ENCODE measurements at places on chromosomes 2 and 18.

DNA sequence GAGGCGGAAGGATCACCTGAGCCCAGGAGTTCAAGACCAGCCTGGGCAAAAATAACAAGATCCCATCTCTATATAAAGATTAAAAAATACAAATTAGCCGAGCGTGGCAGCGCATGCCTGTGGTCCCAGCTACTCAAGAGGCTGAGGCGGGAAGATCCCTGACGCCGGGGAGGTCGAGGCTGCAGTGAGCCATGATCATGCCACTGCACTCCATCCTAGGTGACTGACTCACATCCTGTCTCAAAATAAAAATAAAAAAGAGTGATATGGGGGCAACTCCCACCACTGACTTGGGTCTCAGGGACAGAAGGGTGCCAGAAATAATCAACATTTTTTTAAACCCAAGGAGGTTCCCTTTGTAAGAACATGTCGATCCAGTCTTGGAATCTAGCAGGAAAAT is 37.6 kb downstream of the ZNF516 start:
- DNase-seq, result no peak

DNA sequence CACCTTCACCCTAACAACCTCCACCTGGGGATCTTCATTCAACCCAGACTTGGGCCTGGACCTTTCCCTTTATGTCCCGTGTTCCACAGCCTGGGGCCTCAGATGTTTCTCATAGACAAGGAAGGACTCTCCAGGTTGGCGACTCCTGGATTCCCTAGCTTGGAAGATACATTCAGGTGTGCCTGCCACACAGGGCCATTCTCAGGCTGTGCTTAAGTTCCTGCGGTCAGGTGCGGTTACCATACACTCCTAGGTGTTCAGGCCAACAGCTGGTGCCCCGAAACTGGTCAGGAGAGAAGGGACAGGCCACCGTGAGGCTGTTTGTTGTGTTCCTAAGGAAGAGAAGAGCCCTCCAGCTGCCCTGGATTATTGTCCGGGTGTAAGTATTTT is 15.6 kb downstream of the SLC4A3 start:
- no peak for DNase-seq

DNA sequence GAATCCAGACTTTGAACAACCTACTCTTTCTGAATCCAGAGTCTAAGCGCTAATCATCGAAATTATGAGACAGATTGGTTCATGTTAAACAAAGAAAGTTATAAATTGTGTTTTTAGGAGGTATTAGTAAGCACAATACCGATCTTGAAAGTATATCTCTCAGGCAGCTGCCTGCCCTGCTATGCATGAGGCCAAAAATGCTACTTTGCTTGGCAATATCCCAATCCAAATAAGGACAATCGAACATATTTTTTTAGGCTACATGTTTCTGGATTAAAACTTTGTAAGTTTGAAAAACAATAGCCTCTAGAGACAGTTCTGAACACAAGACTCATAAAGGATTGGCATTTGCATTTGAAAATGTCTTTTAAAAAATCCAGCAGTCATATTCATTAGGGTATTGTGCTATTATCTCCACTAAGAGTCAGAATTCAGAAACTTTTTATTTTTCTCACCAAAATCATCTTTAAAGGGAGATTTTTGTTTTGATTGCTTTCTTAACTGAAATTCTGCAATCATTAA is 167.1 kb downstream of the PDE1A start:
- no peak for DNase-seq

DNA sequence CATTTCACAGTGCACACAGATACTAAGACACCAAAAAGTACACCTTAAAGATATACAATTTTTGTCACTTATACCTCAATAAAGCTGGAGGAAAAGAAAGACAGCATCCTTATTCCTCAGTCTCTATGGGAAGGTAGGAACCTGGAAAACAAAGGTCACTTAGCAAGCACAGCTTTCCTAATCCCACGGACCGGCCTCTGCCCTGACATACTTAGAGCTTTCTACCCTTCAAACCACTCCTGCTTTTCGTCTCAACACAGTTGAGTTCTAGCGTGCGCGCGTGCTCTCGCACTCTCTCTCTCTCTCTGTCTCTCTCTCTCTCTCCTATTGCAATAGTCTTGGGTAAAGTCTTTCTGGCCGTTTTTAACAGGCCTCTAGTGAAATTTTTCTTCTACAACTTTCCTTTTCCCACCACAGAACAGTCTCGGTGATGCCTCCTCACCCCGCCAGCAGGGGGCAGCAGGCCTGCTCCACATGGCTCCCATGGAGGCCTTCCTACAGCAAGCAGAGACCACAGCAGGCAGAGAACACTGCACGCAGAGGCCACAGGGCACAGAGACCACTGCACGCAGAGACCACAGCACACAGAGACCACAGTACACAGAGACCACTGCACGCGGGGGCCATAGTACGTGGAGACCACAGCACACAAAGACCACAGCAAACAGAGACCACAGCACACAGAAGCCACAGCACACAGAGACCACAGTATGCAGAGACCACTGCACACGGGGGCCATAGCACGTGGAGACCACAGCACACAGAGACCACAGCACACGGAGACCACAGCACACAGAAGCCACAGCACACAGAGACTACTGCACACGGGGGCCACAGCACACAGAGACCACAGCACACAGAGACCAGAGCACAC is 106.9 kb downstream of the FBXO15 start:
- peak; percentile 86 for DNase-seq

- DNase-seq, result no peak
These were observed 234.8 kb downstream of the NDUFA10 start for GRCh38 chr2:239790313-239790712.

- no peak for DNase-seq
These were observed 6.4 kb downstream of the ITGA4 start for GRCh38 chr2:181463588-181463987.

- no peak for DNase-seq
These were observed 19.0 kb upstream of the SIX2 start for GRCh38 chr2:45028276-45028675.

DNA sequence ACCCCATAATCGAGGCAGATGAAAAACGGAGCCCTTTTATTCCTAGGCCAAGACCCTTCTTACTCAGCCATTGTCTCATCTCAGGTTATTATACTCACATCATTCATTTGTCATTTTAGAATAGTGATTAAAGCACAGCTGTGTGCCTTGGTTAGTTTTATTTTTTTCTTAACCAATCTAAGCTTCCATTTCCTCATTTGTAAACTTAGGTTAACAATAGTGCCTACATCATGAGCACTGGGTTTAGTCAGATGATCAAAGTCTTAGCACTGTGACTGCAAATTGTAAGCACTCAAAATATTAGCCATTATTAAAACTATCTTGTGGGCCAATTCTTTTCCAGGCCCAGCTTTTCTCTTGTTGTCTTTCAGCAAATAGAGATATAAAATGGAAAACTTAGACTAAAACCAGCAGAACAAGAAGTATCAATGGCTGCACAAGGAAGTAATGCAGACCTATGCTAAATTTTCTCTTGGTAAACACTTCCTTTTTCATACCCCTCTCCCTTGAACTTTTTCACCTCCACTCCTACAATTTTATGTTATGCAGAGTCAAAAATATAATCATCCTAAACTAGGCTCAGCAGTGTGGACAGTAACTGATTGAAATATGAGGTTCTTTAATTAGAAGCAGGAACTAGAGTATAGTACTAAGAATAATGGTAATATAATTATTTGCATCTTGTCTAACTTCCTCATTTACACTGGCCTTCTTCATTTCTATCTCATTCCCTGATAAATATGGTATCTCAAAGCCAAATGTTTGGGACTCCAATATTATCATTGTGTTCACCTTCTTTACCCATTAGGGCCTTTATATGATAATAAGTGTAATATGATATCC is 21.5 kb upstream of the GALNT3 start:
- no peak for DNase-seq

- DNase-seq, result no peak
These were observed 156.2 kb downstream of the MIB1 start for GRCh38 chr18:21896732-21897336.

GRCh38 chr2:45626387-45627221 is 15.5 kb upstream of the SRBD1 start:
- no peak for DNase-seq

DNA sequence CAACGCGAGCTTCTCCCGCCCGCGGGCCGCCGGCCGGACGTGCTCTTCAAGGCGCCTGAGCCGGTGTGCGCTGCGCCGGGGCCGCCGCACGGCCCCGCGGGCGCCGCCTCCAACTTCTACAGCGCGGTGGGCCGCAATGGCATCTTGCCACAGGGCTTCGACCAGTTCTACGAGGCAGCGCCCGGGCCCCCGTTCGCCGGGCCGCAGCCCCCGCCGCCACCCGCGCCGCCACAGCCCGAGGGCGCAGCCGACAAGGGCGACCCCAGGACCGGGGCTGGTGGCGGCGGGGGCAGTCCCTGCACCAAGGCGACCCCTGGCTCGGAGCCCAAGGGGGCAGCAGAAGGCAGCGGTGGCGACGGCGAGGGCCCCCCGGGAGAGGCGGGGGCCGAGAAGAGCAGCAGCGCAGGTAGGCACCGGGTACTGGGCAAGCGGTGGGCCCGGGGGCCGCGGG is 676 bp downstream of the HOXD11 start:
- DNase-seq, result no peak

DNA sequence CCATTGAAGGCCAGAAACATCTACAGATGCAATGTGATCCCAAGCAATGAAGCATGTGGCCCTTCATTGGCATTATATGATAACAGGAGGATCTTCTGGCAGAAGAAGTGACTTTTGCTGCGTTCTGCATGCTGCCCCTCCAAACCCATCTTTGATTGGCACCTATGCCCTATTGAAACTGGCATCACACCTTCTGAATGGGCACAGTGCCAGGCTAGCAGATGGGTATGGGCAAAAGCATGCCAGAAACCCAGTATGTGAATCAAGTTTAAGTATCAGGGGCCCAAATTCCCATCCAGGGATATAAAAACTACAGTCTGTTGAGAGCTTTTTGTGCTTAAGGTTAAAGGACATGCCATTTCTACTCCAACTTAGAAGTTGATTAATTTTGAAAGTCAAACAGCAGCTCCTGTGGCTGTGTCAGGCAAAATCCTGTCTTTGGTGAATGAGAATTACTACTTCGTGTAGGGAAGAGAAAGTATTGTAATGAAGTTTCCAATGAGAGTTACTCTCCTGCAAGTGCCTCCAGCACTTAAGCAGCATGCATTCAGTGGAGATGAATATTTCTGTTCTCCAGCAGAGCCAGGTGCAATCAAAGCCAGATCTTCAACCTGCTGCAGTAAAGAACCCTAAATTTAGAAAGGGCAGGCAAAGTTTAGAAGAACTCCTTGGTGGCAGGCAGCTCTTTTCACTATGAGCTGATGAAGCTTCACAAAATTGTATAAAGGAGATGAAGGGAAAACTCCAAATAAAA is 8.6 kb downstream of the VRK2 start:
- no peak for DNase-seq
